Pericardium fibroblast (primary cell): ENCODE measurements at places on chromosomes 6 and 20. TPM values are rescaled to one million over a fixed set of nuclear protein-coding genes. Genes with fewer than 3 reads are reported as not detected.

LRP11 gene
- total RNA-seq: 37.9 and 42.0 TPM in 2 replicates

GCNT2 gene
- total RNA-seq: not detected in 2 replicates

MCCD1 gene
- not detected in 2 replicates for total RNA-seq

COL11A2 gene
- under 0.01 and 0.09 TPM in 2 replicates for total RNA-seq

KCNK16 gene
- total RNA-seq: not detected in 2 replicates

AGER gene
- total RNA-seq: 0.43 and 0.82 TPM in 2 replicates

HLA-DRB5 gene
- not detected in 2 replicates for total RNA-seq

SYCP2 gene
- total RNA-seq: 0.47 TPM in 1 of 2 replicates, not detected in the other

CALHM4 gene
- not detected in 2 replicates for total RNA-seq

SLC22A16 gene
- total RNA-seq: not detected in 2 replicates

RNF5 gene
- 23.2 and 53.2 TPM in 2 replicates for total RNA-seq

POU3F2 gene
- not detected in 2 replicates for total RNA-seq

SLC2A10 gene
- total RNA-seq: 30.7 and 43.6 TPM in 2 replicates

ISM1 gene
- total RNA-seq: 0.82 TPM in 1 of 2 replicates, not detected in the other

ADGRB3 gene
- total RNA-seq: 2.3 TPM in 1 of 2 replicates, not detected in the other

DDX27 gene
- 18.4 and 31.4 TPM in 2 replicates for total RNA-seq

RIPPLY2 gene
- total RNA-seq: not detected in 2 replicates

FAM209B gene
- total RNA-seq: not detected in 2 replicates

ARG1 gene
- not detected in 2 replicates for total RNA-seq

STMND1 gene
- not detected in 2 replicates for total RNA-seq

ULBP1 gene
- total RNA-seq: 2.0 and 2.1 TPM in 2 replicates

HLA-DRB1 gene
- total RNA-seq: not detected in 2 replicates

ALDH8A1 gene
- 0.09 TPM in 1 of 2 replicates, not detected in the other for total RNA-seq

IP6K3 gene
- 0.43 and 2.3 TPM in 2 replicates for total RNA-seq

TSPO2 gene
- total RNA-seq: not detected in 2 replicates

SLC35F1 gene
- under 0.01 TPM in 1 of 2 replicates, not detected in the other for total RNA-seq

WFDC12 gene
- total RNA-seq: not detected in 2 replicates

ZNF165 gene
- total RNA-seq: under 0.01 TPM in 1 of 2 replicates, not detected in the other

EPB41L1 gene
- total RNA-seq: 16.5 and 28.2 TPM in 2 replicates

NKX2-2 gene
- not detected in 2 replicates for total RNA-seq
